Stimulated activated CD8-positive, alpha-beta memory T cell treated with anti-CD3 and anti-CD28 coated beads, Interleukin-4, amount 100 ng/mL, for 4 hours (primary cell): ENCODE measurements at places on chromosomes 2 and 18.

DNA sequence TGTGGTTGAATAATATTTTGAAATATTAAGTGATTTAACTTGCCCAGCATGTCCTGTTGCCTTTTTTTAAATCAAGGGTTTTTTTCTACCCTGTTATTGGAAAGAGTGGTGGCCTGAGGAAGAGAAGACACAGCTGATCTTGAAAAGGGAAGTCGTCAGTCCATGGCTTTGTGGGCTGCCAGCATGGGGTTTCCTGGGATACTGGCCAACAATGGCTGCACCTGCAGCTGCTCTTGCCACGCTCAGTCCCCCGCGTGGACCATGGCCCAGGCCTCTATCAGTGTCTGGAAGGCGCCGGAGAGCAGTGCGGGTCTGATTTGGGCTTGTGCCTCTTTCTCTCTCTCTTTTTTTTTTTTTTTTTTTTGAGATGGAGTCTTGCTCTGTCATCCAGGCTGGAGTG is 99.3 kb downstream of the ASB1 start:
- no peak for DNase-seq

- DNase-seq: no peak
These were observed 118.0 kb downstream of the KCNE4 start for GRCh38 chr2:223169830-223170605.

GRCh38 chr18:57113799-57114420 is 33.0 kb upstream of the BOD1L2 start:
- no peak for DNase-seq

- no peak for DNase-seq
These were observed 21.0 kb downstream of the PNPT1 start for GRCh38 chr2:55672630-55673029.

DNA sequence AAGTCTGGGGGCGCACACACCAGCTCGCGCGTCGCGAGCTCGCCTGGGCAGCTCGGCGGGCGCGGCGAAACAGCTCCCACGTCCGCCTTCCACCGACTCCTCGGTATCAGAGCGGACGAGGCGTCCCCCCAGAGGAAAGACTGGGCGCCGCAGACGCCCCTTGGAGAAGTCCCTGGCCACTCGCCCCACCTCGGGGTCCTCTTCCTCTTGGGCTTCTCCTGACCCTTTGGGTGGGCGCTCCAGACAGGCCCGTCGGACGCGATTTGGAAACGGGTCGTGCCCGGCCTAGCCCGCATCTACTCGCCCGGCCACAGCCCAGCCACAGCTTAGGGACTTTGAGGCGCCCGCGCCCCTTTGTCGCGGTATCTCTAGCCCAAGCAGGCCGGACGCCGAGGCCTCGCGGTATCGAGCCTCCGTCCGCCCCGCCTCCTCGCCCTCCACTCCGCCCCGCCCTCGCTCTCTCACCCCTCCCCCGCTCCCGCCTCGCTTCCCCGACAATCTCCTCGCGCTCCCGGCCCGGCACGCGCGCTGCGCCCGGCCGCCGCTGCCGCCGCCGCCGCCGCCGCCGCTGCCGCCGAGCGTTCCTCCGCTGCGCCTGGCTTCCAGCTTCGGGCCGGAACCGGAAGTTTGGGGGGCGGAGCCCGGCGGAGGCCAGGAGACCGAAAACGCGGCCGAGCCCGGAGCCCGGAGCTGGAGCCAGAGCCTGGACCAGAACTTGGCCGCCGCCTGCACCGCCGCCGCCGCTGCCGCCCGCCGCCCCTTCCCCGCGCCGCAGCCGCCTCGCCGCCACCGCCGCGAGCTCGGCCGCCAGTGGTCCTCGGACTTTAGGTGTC is 749 bp upstream of the ACVR2A start:
- peak; percentile 69 for DNase-seq

- DNase-seq: no peak
These were observed 926.2 kb upstream of the SOX11 start for GRCh38 chr2:4765787-4766530.

DNA sequence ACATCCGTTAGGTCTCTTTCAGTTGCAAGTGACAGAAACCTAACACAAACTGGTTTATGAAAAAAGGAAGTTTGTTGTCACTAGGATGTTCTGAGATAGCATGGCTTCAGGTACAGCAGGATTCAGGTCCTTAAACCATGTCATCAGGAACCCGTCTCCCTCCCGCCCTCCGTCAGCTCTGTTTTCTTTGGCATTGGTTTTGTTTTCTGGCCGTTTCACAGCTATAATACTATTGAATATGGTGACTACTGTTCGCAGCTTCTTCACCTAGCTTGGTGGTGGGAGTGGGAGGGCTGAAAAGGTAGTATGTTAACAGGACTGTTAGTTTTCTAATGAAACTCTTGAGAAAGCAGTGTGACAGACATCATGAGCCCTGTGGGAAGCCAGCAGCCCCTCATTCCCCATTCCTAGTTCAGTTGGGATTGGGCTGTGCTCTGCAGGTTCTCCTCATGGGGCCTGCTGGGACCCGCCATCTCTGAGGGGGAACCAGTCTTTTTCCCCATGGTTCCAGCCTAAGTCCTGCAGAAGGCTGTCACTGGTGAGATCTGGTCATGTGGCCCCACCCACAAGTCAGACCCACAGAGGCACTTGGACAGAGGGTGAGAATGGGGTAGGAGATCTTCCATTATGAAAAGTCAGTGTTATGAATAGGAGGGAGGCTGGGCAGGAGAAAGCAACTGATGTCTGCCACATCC is 12.1 kb downstream of the PTMA start:
- DNase-seq: no peak

GRCh38 chr2:61937886-61938285 is 32.4 kb downstream of the COMMD1 start:
- DNase-seq: no peak
